ENCODE measurements at places on chromosomes 4 and X.

GRCh38 chrX:134734466-134734952 lies 76.2 kb upstream of the PLAC1 start:
- DNase-seq: no peak

DNA sequence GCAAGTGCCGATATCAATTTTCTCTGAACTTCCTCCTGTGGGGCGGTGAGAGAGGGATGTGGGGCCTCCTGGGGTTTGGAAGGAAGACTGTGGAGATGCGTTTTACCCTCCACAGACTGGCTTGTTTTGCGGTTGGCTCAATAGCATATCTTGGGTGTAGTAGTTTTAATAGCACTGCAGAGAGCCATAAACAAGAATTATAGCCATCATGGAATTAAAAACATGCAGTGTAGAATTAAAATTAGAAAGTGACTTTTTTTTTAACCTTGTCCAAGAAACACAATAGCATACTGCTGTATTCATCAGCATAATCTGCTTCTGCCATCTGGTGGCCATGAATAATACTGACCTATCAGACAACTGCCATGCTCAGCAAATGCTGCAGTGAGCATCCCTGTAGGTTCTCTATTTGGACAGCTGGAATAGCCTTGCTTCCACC lies 47.3 kb upstream of the SCML1 start:
- peak; percentile 31 for DNase-seq

- no peak for DNase-seq
Measured at GRCh38 chr4:48103483-48104139, 30.4 kb downstream of the TXK start.

GRCh38 chr4:2788101-2788500 lies 4.8 kb upstream of the SH3BP2 start:
- DNase-seq: no peak

All from putamen (tissue), 1 donor.